ENCODE measurements at places on chromosomes 3 and 15.

DNA sequence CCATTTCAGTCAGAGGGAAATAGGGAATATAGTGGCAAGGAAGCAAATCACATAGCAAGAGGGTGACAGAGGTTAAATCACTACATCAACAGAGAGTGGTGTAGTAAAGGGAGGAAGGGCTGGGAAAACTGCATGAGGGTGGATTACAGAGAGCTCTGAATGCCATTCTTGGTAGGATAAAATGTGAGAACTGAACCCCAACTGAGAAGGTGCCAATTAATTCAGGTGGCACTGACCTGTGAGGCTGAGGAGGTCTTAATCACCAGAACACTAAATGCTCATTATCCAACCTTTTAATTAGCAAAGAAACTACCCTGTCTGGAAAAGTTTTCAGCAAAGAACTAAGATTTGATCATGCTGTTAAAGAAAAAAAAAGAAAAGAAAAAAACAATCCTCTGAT is 202.7 kb downstream of the LRRN1 start:
- DNase-seq: no peak

DNA sequence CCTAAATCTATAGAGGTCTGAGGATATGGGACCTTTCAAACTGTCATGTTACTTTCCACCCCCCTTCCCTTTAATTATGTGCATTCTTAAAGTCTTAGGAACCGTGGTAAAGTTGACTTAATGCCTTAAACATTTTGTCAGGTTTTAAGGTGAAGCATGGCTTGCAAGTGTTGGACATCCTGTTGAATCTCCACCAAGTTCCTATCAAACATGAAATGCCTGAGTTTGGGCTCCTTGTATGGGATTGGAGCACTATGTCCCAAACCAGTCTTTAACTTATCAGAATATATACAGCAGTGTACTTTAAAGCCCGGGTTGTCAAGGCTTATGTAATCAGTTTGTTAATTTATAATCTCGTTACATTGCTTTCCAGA is 1.1 kb downstream of the SNRK start:
- no peak for DNase-seq

GRCh38 chr15:88627463-88627862 is 6.3 kb downstream of the AEN start:
- DNase-seq: no peak

GRCh38 chr15:95281470-95281869 is 1049.0 kb upstream of the NR2F2 start:
- DNase-seq: no peak

GRCh38 chr3:133362539-133362938 is 37.3 kb upstream of the BFSP2 start:
- no peak for DNase-seq

- DNase-seq: no peak
These were observed 579.4 kb upstream of the TBL1XR1 start for GRCh38 chr3:177776661-177777101.

- DNase-seq: no peak
These were observed 8.9 kb downstream of the TAGLN3 start for GRCh38 chr3:112007633-112008032.

- DNase-seq: peak; percentile 93
These were observed 37.8 kb downstream of the HMCES start for GRCh38 chr3:129316248-129317013.

DNA sequence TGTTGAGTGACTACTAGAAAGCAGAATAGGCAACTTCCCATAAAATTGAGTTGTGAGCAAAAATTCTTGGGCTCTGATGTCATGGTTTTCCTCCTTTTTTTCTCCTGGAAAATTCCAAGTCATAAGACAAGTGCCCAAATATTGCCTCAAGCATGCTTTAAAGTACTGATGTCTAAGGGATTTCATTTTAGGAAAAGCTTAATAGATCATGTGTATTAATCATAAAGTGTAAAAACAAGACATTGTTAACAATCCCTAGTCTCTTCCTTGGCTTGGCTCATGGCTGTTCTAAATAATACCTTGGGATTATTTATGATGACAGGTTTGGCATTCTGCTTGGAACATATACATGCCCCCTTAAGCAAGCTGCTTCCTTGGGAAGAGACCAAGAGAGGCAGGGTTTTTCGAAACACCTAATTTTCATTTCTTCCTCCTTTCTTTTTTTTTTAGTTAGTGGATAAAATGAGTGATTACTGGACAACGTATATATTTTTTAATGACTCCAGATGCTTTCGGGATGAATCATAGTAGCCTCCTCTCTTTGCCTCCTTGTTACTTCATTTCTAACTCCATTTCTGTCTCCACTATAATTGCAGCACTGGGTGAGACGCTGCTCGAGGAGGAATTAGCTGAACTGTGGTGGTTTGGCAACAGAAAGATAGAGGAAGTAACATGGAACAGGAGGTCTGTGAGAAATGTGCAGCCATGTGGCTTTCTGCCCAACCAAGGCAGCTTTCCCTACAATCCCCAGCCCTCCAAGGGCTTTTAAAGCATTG is 104.9 kb downstream of the TPRG1 start:
- DNase-seq: peak; percentile 70

DNA sequence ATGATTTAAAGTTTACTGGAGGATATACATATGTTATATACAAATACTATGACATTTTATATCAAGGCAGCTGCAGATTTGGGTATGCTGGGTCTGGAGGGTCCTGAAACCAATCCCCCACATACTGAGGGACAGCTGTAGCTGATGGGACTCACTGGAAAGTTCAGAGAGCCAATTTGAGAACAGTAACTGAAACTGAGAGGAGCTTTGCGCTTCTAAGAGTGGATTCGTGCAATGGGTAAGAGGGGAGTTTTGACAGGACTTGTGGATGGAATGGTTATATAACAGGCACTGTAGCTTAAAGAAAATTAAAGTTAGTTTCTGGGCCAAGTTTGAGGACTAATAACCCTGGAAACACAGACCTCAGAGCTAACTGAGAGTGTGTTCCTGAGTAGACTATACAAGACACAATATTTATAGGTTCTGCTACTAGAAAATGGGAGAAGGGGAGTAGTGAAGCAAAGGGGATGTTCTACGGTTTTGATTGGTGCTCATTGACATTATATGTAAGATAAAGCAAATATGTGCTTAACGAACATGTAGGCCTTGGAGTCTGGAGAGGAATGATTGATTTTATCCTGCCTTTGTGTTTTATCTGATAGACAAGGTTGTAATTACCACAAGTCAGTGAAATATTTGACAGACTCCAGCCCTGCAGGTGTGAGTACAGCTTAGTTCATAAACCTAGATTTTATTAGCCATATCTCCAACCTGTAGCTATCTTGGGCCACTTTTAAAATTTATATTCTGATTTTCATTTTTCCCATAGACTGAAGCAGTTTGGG is 4.8 kb upstream of the ZMAT3 start:
- no peak for DNase-seq

GRCh38 chr3:923161-923910 is 169.5 kb upstream of the CNTN6 start:
- DNase-seq: no peak

DNA sequence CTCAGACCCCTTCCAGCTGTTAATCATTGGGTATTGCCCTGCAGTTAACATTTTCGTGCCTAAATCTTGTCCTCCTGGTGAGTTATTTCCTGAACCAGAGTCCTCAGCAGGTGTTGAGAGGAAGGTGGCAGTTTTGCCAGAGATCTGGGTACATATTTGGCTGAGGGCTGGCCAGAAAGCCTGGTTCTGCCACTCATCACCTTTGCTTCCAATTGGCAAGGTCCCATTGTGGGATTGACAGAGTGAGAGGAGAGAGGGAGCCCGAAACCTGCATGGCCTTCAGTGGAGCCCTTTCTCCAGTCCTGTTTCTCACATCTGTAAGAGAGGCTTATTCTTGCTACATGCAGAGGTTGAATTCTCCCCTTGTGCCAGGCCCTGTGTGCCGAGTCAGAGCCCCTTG is 8.9 kb upstream of the TKT start:
- no peak for DNase-seq

DNA sequence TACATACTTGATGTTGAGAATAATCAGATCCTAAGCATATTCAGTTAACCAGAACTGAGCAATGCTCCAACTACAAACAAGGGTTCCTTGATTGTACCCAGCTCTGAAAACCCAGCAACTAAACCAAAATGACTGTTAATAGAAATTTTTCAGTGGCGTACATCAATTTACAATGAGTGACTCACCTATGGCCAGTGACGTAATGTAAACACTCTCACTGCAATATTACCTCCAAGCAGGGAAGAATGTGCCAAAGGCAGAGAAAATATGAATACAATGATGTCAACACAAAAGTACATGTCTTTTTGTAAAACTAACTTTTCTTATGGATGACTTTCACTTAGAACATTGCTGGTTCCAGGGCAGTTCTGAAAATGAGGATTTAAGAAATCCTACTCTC is 611.3 kb downstream of the EDEM1 start:
- DNase-seq: no peak

DNA sequence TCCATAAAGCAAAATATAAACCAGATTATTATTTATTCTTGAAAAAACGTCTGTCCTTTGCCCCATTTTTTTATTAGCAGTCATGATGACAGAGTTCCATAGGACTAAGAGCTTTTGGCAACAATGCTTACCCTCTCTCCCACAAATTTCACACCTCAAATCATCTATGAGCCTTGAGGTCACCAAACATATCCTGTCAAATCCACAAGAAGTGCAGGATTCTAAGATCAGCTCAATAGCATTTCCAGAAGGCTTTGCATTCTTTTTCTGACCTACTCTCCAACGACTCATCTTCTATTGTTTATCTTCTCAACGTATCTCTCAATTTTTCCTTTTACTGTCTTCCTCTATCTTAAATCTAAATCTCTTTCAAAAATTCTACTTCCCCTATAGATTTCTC is 619.1 kb upstream of the BCHE start:
- no peak for DNase-seq

GRCh38 chr3:175608911-175609310 is 749.8 kb downstream of the NAALADL2 start:
- DNase-seq: no peak

GRCh38 chr15:60634815-60635214 is 155.9 kb upstream of the ICE2 start:
- no peak for DNase-seq

DNA sequence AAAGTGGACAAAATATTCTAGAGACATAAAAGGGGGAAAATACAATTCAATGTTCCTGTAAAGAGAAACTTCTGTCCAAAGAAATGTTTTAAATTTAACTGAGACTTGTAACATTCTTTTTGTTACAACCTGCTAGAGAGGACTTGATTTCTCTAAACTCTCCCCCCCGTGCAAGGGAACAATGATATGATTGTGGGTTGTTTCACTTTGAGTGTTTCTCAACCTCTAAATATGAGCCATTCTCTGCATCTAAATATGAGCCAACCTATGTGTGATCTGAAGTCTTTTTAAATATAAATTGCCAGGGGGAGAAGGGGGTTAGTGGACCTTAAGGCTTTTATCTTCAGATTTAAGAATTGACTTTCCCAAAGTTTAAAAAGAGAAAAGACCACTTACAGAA is 14.6 kb downstream of the ZNF860 start:
- DNase-seq: no peak

- DNase-seq: no peak
These were observed 22.4 kb downstream of the CIAO2A start for GRCh38 chr15:64070965-64071851.

DNA sequence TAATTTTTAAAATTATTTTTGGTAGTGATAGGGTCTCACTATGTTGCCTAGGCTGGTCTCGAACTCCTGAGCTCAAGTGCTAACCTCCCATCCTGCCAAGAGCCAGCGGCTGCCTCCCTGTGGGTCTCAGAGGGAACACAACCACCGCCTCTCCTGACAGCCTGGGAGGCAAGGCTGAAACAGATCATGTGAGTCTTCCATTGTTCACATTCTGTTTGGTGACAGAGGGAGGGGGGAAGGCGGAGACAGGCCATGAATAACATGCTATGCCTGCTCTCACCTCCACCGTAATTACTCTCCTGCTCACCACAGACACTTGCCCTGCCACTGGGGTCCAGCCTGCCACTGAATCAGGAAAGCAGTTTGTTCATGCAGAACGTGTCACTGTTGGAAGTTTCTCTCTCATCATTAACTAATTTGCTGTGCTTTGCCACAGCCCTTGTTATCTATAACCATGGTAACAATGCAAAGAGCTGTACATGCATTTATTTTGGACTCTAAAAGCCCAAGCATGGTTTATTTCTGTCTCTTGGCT is 78.4 kb upstream of the RASGRF1 start:
- no peak for DNase-seq

- no peak for DNase-seq
These were observed 696.3 kb downstream of the EPHA3 start for GRCh38 chr3:89803711-89804110.

GRCh38 chr3:67605377-67605776 is 49.0 kb downstream of the SUCLG2 start:
- DNase-seq: no peak

GRCh38 chr3:66998904-66999235 is 763 bp downstream of the KBTBD8 start:
- DNase-seq: no peak

DNA sequence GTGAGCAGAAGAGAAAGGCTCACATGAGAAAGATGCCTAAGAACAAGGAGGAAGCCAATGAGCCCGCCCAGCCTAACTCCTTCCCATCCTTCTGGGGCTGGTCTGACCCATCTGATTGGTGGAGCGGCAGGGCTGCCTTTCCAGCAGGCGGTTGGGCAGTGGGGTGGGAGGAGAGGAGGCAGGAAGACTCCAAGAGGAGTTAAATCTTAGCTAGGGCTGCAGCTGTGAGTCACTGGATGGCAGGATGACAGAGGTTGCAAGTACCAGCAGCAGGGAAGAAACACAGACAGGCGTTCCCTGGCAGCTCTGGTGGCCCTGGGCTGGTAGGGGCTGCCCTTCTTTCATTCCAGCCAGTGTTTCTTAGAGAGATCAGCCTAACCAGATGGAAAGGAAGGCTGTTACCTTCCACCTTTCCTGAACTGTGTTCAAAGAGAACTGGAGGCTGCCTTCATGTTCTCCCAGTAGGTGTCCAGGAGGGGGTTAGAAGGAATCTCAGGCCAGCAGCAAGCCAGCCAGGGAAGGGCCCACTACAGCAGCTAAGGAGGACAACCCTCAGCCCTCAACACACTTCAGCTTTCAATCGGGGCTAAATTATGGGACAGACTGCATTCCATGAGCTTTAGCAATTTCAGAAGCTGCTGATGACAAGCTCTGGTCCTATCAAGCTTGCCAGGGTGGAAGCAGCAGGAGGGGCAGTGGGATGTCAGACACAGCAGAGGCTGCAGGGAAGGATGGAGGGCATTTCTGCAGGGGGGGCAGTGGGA is 50.3 kb downstream of the CHSY1 start:
- DNase-seq: peak; percentile 88

GRCh38 chr15:77295446-77295845 is 124.5 kb downstream of the PEAK1 start:
- DNase-seq: no peak

- no peak for DNase-seq
These were observed 57.0 kb upstream of the GATM start for GRCh38 chr15:45435124-45435903.

DNA sequence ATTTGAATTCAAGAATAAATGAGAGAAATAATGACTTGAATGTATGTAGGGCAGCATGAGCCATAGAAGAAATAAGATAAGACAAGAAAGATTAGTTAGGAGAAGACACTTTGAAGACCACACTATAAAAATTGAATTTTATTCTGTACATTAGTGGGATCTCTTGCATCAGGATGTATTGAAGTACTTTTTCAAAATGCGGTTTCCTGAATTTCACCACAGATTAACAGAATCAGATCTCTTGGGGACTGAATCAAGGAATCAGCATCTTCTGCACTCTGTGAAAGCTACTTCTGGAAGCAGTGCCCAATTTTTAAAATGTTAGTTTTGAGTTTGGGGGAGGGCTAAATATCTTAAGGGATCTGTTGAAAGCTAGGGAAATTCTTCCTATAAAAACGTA is 763.9 kb upstream of the GOLIM4 start:
- DNase-seq: no peak

Data from left forelimb (tissue), 1 donor.